Type B pancreatic cell (in vitro differentiated cells): ENCODE measurements at places on chromosomes 5 and 9.

DNA sequence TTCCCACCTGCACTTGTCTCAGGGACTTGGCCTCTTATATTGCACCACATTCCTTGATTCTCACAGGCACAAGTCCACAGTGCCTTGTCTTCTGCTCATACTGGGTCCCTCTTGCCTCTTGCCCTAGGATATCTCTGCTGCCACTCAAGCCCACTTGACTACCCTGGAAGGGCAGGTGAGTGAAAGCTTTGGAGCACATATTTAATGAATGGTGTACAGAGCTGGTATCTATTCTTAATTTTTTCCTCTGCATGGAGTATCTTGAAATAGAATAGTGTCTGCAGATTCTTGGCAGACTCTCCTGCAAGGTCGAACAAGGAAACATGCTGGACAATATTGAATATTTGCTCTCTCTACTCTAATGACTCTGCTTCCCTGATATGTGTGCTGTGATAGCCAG is 1248.0 kb downstream of the MAT2B start:
- DNase-seq: no peak

DNA sequence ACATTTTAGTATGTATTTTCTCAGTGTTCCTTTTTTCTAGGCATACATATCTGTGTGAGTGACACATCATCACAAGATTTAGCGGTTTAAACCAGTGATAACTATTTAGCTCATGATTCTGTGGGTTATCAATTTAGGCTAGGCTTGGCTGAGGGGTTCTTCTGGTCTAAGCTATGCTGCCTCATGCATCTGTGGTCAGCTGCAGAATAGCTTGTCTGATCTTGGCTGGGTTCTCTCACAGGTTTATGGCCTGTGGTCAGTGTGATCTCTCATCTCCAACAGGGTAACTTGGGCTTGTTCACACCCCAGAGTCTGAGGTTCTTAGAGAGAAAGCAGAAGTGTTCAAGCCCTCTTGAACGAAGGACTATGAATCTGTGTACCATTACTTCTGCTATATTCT is 363.3 kb downstream of the KDM4C start:
- no peak for DNase-seq

- DNase-seq: no peak
Observed at GRCh38 chr9:98380065-98380681, 124.7 kb upstream of the TBC1D2 start.

DNA sequence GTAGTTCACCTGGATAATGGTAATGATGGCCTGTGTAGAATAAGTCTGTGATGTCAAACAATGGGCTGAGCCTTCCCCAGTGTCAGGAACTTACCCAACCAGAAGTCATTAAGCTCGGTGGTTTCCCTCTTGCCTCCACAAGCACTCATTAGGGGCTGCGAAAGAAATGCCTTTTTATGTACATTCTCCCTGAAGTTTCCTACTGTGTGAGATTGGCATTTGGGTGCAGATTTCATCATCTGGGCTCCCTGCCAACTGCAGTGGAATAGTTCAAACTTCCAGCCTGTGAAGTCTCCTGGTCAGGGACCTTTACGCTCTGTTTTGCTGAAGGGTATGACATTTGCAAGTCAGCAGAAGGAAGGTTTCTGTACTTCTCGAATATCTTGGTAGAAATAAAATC is 41.6 kb upstream of the TMEM215 start:
- DNase-seq: no peak

DNA sequence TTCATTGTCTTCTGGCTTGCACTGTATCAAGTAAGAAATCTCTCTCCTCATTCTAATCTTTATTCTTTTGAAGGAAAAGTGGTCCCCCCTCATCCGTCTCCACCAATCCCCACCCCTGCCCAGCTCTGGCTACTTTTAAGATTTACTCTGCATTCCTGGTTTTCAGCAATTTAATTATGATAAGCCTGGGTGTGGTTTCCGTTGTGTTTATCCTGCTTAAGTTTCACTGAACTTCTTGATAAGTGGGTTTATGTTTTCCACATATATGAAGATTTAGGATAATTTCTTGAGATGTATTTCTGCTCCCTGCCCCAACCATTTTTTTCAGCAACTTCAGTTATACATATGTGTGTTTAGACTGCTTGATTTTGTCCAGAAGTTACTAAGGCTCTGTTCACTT is 46.5 kb downstream of the PTBP3 start:
- DNase-seq: no peak

GRCh38 chr5:92800365-92800764 is 780.7 kb downstream of the NR2F1-AS1 start:
- DNase-seq: no peak

DNA sequence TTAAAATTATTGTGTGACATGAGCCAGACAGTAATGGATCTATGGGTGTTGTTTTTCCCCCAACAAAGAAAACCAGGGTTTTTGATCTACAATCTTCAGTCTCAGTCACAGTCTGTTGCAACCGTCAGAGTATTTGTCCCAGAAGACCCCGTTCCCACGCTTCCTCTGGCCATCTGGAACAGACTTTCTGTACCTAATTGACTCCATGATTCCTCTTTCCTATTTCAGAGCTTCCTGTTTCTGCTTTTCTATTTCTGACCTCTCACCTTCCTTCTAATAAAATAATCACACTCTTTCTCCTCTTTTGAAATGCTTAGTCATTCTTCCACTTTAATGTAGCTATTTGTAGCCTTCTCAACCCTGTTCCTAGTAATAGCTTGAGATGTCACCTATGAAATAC is 1044.8 kb downstream of the DTWD2 start:
- no peak for DNase-seq

DNA sequence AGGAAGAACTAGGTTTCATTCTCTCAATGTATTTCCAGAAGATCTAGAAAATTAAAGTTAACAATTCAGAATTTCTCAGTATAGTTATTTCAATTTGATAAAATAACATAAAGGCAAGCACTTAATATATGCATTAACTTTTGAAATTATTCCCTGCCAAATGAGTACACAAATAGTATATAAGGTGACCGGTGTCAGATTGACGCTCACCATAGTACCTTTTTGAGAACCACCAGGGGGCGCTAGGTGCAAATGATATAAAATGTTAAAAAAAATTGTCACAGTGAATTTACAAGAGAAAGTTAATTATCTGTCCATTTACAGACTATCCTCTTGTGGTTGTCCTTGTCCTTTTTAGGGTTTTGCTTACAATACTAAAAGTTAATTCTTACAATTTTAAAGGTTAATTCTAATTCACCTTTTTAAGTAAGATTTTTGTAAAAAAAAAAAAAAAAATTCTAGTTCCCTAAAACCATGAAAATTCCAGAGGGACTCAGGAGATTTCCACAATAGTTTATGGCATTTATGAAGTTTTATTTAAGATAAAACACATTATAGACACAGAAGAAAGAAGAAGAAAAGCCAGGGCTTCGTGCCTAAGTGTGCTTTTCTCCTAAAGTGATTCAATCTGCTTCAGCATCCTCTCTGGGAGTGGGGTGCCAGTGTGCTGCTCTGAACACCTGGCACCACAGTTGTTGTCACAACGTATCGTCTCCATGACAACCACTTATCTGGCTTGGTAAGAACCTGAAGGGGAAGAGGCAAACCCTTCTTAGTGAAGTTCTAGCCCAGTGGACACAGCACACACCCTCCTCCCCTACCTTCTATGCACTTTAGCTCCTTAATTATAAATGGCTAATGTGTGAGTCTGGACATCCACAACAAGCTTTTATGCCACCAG is 1.7 kb downstream of the ADAMTS16 start:
- DNase-seq: no peak

GRCh38 chr9:78598120-78598519 is 301.2 kb downstream of the PSAT1 start:
- DNase-seq: no peak

GRCh38 chr5:66829826-66830225 is 233.6 kb downstream of the MAST4 start:
- DNase-seq: no peak

GRCh38 chr9:114012126-114012525 is 66.0 kb downstream of the AMBP start:
- no peak for DNase-seq

GRCh38 chr9:135096408-135096895 is 9.0 kb downstream of the OLFM1 start:
- no peak for DNase-seq

DNA sequence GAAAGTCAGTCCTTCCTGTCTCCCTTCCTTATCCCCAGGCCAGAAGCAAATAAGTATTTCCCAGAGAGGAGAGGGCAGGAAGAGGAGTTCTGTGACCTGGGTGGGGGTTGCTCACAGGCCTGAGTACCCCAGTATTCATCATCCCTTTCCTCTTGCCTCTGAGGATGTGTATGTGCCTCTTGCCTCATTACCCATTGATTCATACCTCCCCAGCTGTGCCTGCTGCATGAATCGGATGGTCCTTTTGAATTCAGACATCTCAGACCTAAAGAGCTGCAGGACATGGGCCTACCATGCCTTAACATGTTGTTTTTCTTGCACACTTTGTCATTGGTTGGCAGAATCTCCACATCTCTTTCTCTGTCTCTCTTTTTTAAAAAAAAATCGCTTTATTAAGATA is 112.8 kb upstream of the SHB start:
- no peak for DNase-seq

- DNase-seq: no peak
Observed at GRCh38 chr9:96253059-96253696, 48.8 kb downstream of the HSD17B3 start.

DNA sequence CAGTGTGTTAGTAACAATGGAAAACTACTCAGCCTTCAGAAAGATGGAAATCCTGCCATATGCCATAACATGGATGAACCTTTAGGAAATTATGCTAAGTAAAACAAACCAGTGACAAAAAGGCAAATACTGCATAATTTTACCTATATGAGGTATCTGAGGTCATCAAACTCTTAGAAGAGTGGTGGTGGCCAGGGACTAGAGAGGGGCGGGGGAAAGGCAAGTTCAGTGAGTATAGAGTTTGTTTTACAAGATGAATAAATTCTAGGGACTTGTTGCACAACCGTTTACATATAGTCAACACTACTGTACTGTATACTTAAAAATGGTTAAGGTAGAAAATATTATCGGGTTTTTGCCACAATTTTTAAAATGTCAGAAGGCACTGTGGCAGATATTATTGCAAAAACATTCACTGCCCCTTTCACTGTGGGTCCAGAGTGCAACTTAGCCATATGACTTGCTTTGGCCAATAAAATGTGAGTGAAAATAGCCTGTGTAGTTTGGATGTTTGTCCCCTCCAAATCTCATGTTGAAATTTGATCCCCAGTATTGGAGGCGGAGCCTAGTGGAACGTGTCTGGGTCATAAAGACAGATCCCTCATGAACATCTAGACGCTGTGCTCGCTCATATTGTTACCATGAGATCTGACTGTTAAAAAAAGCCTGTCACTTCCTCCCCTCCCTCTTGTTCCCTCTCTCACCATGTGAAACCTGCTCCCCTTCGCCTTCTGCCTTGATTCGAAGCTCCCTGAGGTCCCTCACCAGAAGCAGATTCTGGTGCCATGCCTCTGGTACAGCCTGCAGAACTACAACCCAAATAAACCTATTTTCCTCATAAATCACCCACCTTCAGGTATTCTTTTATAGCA is 9.5 kb downstream of the ZNF367 start:
- no peak for DNase-seq

DNA sequence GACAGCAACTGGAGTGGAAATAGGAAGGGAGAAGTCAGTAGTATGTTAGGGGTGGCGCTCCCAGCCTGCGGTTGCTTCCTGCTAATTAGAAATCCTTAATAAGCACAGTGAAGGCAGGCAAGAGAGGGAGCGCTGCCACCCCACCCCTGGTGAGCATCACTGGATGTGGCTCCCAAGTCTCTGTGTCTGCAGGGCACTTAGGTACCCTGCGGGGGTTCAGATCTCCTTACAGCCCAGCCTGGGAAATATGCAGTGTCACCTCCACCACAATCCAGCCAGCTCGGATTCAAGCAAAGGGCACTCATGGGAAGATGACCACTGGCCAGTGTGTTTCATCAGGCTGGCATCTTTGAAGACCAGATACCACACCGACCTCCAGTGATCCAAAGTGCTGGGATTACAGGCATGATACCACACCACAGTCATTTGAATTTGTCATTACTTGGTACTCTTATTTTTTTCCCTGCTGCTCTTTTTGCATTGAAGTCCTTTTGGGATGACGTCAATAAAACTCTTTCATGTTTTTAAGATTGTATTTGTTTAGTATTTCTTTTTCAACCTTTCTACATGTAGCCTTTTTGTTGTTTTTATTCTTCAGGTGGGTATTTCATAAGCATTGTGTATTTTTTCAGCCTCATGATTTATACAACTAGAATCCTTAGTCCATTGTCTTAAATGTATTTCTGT is 90.1 kb downstream of the ANKRD18B start:
- DNase-seq: no peak

DNA sequence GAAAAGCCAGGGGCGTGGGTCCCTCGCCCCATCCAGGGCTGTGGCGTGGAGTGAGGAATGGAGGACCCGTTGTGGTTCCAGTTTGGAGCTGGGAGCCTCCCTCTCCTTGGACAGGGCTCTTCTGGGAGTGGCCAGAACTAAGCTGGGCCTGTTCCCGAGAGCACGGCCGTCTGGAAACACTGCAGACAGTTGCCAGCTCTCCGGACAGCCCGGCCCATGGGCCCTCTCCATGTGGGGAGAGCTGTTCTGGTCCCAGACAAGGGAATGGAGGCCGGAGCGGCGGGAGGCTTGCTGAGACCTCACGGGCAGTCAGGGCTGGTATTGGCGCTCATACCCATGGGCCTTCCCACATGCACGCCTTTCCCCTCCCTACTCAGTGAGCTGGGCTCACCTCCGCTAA is 45.2 kb upstream of the FCN2 start:
- no peak for DNase-seq

DNA sequence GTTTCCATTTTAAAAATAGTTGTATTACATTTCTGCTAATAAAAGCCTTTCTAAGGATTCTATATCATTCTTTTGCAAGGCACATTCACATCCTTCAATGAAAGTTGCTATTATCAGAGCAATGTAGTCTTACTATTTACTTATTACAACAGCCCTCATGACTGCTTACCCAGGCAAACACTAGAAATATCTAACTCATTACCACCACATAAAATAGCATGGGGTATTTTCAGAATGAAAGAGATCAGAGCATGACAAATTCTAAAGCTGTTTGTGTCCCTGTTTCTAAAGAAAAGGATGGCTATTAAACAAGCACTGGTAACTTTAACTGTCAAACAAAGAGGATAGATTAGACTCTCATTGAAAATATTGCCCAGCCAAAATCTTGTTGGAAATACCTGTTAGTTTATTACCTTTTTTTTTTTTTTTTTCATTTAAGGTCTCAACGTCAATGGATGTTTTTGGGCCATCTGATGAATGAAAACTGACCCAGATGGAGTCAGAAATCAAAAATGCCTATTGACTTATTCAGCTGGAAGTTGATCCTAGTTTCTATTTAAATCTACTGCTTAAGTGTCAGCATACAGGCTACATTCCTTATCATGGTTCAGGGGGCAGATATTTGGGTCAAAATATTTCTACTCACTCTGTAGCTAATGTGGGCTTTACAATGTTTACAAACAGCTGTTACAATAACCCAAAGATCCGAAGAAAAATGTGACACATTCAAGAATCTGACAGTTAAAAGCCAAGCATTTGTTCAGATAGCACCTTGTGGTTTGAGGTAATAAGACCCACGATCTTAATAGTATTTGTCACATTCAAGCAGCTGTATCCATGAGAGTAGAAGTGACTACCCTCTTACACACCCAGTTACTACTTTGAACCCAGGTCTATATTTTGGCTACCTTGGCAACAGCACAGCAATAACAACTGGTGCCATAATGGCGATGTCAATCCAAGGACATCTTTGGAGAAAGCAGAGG is 554.8 kb upstream of the MEF2C start:
- no peak for DNase-seq

GRCh38 chr9:127905004-127905728 is 5.8 kb upstream of the ST6GALNAC6 start:
- DNase-seq: no peak

GRCh38 chr9:113579283-113580040 is 115.9 kb downstream of the RGS3 start:
- DNase-seq: no peak
